ENCODE measurements at places on chromosomes 16 and 17.

DNA sequence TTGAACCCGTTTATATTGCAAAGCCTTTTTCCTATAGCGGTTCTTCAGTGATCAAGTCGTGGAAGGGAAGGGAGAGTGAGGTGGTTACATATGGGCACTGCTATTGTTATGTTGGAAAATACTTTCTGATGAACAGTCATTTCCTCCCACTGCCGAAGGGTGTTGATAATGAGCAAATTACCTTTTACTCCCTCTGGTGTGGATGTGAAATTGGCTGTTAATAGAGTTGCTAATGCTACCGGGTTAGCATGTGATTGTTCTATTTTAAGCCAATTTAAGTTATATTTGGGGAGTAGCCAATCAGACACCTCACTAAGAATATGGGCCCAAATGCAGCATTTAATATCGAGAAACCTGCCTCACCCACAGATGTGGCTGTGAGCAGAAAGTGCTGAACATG, 15.6 kb upstream of the PMFBP1 start:
- no peak for DNase-seq

DNA sequence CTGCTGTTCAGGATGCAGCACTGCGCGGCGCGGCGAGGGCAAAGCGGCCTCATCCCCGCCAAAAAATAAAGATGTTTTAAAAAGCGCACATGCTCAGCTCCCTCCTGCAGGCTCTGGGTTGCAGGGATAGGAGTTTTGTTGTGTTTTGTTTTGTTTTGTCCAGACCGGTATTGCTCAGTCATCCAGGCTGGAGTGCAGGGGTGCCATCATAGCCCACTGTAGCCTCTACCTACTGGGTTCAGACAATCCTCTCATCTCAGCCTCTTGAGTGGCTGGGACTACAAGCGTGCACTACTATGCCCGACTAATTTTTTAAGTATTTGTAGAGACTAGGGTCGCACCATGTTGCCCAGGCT, 636 bp downstream of the WWOX start:
- DNase-seq: no peak

- DNase-seq: peak; percentile 29
These were observed 44.6 kb upstream of the MAF start for GRCh38 chr16:79644971-79645667.

DNA sequence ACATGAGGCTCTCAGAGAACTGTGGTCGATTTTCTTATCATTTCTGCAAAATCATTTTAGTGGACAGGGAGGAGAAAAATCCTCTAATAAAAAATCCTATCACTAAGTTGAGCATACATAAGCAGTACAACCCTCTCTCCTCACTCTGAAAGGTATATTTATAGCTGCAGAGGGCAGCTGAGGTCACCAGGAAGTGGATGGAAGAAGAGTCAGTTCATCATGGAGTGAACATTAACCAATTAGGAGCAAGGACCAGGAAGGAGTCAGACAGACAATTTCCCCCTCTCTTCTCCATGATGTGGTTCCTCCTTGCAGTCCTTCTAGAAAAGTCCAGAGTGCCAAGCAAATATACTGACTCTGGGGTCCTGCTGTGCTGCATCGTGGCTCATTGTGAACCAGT, 253.7 kb downstream of the TOX3 start:
- no peak for DNase-seq

DNA sequence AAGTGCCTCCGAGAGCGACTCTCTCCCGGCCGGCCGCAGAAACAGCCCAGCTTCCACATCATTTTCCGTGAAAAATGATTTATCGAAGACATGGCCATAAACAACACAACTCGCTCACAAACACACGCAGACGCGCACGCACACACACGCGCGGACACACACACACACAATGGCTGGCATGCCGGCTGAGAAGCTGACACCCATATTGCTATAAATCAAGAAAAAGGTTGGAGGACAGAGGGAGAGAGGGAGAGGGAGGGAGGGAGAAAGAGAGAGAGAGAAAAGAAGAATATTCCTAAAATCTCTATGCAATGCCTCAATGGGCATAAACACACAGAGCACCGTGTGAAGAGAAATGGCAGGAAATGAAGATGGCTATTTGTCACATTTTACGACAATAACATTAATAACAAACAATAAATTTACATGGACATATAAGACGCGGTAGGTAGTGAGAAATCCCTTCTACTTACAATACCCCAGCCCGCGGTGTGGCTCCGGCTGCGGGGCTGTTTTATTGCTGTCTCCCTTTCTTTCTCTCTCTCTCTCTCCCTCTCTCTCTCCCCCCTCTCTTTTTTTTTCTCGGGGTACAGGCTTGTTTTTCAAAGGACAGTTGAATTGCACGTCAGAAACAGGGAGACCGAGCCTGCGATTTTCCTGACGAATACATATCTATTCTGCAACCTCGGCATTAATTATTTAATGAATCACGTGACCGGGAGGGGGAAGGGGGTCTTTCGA, 9.5 kb downstream of the HOXB4 start:
- no peak for DNase-seq

- no peak for DNase-seq
These were observed 12.0 kb downstream of the CA4 start for GRCh38 chr17:60161598-60162330.

GRCh38 chr17:9878356-9878755, 26.7 kb downstream of the RCVRN start:
- DNase-seq: no peak

DNA sequence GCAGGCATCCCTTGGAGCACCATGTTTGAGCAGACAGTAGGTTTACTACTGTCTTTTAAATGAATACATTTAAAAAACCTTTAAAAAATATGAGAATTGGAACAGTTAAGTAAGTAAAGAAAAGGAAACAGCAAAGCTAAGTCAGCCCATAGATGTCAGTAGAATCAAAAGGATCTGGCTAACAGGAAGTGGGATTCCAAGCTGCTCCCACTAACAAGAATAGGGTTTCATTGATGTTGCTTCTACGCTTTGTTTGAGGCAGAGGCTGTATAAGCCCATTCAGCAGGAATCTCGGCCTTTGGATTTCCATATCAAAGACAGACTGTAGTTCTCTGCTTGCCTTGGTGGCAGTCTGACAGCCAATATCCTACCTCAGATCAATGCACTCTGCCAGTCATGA, 122.9 kb upstream of the ELAC2 start:
- no peak for DNase-seq

GRCh38 chr16:54939029-54939346, 8.3 kb downstream of the IRX5 start:
- no peak for DNase-seq

DNA sequence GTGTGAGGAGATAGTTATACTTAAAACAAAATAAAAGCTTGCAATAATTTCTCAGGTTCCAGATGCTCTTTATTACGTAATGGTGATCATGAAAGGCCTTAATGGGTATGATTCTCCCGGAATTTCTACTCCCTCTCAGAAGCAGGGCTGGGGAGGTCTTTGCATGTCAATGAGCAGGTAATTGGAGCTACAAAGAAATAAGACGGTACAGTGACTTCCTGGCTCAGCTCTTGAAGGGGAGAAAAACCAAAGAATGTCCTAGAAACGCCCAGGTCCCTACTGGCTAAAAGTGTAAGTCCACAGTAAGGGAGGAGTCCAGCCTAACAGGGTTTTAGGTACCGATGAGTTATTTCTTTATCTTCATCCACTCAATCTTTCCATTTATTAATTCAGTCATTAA, 390.9 kb downstream of the TMEM114 start:
- DNase-seq: no peak

GRCh38 chr16:27801289-27801945, 251.5 kb downstream of the KATNIP start:
- no peak for DNase-seq

- DNase-seq: no peak
These were observed 98.7 kb downstream of the HS3ST2 start for GRCh38 chr16:22912654-22913053.

DNA sequence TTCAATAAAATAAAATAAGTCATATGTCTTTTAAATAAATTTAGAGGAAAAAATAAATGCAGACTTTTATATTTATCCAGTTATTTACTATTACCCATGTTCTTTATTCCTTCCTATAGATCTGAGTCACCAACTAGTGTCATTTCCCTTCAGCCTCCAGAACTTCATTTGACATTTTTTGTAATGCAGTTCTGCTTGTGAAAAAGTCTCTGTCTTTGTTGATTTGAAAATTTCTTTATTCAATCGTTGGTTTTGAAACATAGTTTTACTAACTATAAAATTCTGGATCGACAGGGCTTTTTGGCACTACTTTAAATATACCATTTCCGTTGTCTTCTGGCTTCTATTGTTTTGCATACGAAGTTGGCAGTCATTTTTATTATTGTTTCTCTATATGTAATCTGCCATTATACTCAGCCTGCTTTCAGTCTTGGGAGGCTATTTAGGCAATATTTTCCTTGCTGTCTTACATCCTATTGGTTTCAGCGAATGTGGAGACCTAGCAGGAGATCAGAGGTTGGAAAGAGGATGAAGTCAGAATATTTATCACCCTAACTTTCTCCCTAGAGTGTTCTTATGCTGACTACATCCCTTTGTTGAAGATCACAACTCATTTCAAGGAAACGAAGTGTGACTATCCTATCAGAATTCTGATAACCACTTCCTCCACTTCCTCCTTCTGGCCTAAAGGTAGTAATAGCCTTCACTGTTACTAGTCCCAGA, 42.0 kb upstream of the SLC6A2 start:
- DNase-seq: no peak
